GM12891 (cell line): ENCODE measurements at places on chromosomes 3 and 15.

DNA sequence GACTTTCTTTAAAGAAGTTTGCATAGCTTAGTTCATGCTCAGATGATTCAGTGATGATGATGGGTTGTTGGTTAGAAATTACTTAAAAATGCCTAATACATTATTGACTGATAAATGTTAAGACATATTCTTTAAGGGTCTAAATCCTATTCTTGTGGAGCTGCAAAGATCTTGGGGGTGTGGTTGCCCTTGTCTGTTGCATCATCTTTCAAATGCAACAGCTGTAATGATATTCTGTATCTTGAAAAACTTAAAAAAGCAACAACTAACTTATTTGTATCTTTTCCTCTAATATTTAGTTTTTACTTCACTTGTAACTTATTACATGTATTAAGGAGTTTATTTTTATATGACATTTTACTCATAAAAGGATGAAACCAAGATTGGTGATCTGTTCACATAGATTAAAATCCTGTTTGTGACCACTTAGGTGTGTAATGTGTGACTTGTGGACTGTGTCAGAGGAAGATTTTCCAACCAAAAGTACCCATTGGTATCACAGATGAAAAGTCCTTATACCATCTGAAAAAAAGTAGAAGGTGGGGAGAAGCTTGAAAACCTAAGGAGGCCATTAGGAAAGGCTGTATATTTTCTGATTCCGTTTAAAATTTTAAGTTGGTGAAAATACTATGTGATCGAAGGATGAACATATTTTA is 142.8 kb downstream of the IGF1R start:
- DNase-seq, result no peak

- DNase-seq, result no peak
Observed at GRCh38 chr3:89527736-89528305, 420.4 kb downstream of the EPHA3 start.

DNA sequence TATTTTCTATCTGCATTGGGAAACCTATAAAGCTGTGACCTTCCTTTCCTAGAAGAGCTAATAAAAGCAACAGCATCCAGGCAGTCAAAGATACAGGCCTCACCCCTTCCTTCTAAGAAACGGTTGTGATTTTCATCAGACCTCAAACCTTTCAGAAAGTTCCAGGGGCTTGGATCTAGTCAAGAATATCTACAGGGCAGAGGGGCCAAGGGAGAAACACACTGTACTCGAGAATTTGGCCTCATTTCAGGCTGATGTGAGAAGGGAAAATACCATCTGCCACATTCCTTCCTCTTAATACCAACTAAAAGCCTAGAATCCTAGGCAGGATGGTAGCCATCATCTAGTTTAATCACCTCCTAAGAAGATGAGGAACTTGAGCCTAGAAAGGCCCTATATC is 24.5 kb upstream of the BCL6 start:
- no peak for DNase-seq

- no peak for DNase-seq
Observed at GRCh38 chr3:140395134-140396075, 282.5 kb upstream of the TRIM42 start.

DNA sequence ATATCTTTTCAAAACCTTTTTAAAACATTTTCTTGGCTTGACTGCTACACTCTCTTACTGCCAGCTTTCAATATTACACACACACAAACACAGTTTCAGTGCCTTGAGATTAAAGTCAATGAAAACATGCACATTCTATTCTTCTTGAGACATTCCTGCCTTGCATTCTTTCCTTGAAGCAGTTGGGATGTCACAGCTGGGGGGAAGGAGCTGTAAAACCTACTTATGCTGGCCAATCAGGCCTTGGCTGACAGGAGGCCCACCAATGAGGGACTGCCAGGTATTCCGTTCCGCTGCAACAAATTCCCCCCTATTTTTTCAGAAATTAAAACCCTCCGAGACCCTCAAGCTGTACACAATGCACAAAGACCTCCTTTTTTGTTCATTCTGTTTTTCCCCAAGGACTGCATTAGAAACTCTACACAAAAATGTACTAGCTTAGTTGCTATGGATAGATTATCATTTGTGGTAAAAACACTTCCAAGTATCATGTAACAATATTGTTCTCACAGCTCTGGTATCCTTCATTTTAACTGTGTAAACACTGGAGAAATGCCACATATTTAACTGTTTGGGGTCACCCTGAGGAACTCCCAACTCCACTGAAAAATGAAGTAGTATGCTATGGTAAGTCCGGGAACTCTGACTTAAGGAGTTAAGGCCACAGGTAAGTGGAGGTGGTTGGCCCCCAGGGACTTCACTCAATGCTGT is 18.5 kb downstream of the FSTL1 start:
- no peak for DNase-seq

DNA sequence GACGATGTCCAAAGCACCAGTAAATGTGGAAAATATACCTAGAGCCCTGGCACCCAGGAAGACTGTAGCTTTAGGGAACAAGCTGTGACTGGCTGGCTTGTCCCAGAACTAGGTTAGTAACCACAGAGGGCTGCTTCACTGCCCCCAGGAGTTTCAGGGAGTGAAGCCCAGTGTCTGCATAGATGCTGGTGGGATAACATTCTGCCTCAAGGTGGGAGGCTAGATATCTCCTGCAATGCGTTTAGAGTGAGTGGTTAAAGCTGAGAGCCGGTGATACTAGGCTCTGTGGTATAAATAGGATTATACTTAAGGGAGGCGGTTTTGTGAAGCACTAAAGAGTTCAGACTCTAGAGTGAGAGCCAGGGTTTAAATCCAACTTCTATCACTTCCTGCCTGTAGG is 11.7 kb upstream of the CP start:
- no peak for DNase-seq

DNA sequence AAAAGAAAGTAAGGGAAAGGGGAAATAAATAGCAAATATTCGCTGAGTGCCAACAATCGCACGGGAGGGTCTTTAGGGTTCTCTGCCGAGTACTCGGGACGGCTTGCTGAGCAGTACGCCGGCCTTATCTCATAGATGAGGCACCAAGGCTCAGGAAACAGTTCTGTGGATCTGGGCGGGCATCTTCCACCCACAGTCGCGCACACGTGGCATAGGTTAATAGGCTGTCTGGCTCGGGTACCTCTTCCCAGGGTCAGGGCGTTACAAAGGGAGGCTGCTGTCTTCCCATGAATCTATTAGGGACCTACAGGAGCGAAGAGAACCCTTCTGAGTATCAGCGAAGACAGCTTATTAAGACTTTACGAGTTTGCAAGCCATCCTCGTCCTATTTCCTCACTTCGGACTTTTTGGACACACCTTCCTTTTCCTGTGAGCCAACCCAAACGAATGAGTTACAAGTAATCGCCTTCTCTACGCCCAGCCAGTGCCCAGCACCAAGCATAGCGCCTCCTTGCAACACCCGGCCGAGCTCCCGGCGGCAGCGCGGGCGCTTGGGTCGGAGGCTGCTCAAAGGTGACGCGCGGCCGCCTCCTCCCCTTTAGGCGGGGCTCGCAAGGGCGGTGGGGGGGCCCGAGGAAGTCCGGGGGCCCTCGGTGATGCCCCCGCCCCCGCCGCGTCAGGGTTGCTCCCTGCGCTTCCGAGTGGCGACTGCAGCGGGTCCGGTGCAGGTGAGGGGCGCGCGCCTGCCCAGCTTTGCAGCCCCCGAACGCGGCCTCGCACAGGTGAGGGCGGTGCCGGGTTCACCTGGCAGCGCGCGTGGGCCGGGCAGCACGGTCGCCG is at the start of gene MCTP2:
TSS of gene MCTP2 (plus strand) at position 679 of the 840 bp plus-strand sequence. CDS start 66,705 bp downstream, outside the sequence.
- DNase-seq, result peak; percentile 21

GRCh38 chr15:73677146-73677607 is 7.0 kb upstream of the CD276 start:
- no peak for DNase-seq

DNA sequence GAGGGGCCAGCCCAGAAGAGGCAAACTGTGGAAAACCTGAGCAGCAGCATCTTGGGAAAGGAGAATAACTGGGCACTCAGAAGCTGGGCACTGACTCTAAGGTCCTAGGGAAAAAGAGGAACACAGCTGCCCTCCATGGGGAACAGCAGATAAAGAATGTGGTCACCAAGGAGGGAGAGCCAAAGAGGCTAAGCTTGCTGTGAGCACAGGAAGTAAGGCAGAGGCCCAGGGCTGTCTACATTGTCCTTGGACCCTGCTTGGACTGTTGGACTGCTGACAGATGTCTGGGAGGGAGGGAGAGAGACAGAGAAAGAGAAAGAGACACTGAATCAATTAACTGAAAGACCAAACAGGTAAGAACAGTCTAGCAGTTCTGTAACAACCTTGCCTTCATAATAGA is 4.5 kb upstream of the MNS1 start:
- DNase-seq, result no peak

DNA sequence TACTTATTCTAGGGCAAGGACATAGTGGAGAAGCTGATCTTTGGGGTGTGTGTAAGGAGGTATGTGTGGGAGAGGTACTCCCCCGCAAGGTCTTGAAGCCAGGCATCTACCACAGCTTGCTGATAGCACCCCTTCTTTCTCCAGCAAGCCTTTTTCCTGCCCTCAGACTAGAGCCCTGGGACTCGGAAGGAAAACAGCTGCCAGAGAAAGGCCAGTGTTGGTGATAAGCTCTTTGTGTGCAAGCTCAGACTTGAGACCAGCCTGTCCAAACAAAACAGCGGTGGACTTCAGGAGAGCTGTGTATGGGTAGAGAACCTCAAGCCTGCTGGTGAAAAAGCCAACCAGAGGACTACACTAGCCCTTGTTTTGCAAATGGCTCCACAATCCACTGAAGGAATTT is 1028.6 kb downstream of the MCTP2 start:
- DNase-seq, result no peak

DNA sequence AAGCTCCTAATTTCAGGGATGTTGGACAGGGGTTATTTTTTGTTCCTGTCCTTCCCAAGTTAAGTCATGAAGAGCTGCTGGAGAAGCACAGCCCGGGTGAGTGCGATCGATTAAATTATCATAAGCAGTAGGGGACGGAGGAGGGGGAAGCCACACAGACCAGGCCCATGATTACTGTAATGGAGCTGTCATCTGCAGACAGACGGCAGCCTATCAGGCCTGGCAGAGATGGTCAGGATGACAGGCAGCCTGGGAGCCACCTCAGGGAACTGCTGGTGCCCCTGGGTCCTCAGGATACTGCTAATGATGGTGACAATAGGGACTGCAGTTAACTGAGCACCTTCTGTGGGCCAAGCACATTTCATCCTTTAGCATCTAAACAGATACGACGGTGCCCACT is 147.7 kb downstream of the RAB11A start:
- DNase-seq, result no peak

DNA sequence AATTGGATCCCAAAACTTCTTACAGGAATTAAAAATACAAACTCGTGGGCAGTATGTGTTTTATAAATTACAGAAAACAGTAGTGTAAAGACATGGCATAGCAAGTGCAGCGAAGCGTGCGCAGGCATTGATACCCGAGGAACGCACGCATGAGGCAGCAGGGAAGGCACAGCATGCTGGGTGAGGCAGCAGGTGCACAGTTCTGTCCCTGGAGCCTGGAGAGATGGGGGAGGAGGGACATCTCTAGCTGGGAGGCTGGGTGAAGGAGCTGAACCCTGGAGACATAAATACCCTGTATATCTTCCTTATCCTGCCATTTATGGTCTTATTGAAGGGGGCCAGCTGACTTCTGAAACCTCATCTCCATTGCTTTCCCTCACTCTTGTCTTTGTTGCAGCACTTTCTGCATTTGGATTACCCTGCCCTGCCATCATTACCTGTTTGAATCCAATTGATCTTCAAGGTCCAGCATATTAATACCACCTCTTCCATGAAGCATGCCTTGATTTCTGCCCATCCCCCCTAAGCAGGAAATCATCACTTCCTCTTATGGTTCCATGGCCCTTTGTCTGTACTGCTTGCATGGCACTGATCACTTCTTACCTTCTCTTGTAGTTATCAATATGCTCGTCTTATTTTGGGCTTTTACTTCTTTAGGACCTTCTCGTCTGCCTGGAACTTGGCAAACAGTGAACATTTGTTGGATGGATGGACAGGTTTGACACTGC is 20.5 kb downstream of the LPP start:
- DNase-seq, result no peak

DNA sequence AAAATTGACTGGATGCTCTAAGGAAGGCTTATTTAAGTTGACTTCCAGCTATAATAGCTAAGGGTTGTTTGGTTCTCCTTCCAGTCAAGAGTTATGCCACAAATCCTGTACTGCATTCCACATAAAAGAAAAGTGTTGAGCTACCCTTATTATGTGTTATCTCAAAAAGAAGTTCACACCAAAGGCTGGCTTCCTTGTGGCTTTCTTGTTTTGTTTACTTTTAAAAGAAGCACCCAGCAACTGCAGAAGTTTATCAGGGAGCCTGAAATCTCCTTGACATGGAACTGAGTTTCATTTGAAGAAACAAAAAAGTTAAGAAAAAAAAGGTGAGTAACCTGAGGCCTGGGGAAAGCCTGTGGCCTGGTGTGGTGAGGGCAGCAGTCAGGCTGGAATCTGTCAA is 10.2 kb downstream of the MGLL start:
- no peak for DNase-seq

GRCh38 chr3:147939425-147939824 is 530.3 kb downstream of the ZIC1 start:
- no peak for DNase-seq

GRCh38 chr3:140449413-140450256 is 228.2 kb upstream of the TRIM42 start:
- DNase-seq, result no peak

DNA sequence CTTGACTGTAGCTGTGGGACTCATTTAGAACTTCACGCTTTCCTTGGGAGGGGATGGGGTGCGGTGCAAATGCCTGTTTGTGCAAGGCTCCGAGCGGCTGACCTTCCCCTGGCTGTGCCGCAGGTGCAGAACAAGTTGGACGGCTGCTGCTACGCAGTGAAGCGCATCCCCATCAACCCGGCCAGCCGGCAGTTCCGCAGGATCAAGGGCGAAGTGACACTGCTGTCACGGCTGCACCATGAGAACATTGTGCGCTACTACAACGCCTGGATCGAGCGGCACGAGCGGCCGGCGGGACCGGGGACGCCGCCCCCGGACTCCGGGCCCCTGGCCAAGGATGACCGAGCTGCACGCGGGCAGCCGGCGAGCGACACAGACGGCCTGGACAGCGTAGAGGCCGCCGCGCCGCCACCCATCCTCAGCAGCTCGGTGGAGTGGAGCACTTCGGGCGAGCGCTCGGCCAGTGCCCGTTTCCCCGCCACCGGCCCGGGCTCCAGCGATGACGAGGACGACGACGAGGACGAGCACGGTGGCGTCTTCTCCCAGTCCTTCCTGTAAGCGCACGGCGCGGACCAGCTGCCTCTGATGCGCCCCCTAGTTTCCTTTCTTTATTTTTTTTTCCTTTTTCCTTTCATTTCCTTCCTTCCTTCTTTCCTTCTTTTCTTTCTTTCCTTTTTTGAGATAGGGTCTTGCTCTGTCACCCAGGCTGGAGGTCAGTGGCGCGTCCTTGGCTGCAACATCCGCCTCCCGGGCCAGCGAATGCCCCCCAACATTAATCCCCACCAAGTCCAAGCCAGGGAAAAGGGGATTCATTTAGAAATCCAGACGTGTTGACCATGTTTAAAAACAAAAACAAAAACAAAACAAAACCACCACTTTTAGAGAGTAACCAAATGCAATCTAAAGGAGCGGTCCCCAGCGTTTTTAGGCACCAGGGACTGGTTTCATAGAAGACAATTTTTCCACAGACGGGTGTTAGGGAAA is 42.7 kb downstream of the EIF2AK4 start:
- DNase-seq, result peak; percentile 31
